GM12864 (cell line): ENCODE measurements at places on chromosomes 3 and 15.

DNA sequence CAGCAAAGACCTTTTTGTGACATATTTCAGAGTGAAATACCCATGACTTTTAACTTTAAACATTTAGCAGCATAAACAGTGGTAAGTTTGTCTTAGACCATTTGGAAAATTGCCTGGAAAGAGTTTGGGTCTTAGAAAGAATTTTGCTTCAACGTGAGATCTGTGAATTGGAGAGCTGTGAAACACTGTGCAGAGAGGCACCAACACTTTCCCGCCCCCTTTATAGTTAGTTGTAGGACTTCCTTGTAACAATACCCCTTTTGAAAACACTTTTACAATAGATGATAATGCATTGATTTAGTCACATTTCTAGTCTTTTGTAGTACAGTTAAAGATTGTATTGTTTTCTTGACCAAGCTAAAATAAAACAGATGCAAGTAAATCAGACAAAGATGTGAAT, 43.5 kb upstream of the MBNL1 start:
- no peak for DNase-seq

- DNase-seq, result no peak
Measured at GRCh38 chr3:139564294-139564861, 24.8 kb upstream of the RBP1 start.

DNA sequence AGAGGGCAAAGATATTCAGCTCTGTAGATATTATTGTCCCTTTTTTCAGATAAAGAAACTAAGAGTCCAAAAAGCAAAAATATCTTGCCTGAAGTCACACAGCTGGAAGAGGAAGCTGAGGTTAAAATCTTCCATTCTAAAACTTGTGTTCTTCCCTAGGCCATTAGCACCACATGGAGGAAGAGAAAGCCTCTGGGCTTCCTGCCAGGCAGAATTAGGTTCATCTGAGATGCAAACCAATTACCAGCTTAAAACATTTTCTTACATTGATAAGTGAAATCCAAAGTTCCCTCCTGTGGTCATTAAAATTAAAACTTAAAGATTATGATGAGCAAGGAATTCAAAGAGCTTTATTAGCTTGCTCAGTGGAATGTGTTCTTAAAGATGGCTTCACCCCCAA, 235.3 kb upstream of the SETMAR start:
- no peak for DNase-seq

GRCh38 chr3:193451902-193452301, 73.3 kb upstream of the ATP13A5 start:
- no peak for DNase-seq

DNA sequence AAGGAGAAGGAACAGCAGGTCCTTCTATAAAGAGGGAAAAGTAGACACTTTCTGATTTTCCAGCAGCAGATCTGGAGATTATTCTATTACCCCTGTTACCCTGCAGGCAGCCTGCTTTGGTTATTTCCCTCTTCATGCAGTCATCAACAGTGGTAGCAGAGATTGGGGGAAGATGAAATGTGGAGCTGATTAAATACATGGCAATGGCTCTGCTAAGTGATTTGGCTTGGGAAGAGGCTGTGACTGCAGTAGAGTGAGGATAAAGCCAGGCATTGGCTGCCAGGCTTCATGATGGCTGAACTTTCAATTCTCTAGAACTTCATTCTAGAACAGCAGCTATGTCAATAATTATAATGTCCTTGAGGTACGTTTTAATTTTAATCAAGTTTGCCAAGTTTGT, 29.1 kb downstream of the PTX3 start:
- DNase-seq, result no peak

DNA sequence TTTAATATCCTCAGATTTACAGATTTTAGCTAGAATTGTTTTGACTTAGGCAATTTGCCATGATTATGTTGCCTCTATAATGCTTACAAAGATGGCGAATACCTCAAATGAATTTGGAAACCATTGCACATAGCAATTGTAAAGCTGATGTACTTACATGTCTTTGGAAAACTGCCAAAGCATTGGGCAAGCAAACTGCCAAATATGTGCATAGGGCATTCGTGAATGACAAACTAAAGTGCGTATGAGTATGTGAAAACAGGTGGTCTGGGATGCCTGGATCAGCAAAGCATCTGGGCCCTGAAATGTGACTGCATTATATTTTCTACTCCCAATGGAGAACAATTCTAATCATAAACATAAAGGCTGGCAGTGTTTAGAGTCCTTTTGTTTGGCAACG, 445.3 kb upstream of the ROBO1 start:
- no peak for DNase-seq
